ENCODE measurements at places on chromosomes 11 and 22.
A peak's percentile ranks its signal among the peaks of the same experiment; 100 is the strongest.

DNA sequence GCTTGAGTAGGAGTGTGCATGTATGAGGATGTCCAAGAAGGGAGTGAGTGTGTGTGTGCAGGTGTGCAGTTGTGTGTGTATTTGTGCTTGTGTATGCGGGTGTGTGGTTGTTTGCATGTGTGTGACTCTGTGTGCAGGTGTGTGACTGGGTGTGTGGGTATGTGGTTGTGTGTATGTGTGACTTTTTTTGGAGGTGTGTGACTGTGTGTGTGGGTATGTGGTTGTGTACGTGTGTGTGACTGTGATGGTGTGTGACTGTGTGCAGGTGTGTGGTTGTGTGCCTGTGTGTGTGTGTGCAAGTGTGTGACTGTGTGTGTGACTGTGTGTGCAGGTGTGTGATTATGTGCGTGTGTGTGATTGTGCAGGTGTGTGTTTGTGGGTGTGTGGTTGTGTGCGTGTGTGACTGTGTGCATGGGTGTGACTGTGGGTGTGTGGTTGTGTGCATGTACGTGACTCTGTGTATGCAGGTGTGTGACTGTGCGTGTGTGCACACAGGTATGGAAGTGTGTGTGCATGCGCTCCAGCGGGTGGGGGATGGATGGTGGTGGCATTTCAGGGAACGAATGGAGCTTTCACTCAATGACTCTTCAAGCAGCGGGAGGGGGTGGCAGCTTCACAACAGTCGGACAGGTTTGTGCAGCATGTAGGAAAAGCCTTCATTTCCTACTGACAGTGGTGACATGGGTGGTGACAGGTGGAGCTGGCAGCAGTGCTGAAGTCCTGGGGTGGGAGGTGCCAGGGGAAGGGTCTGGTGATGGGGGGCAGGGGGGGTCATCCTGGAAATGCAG is 47.6 kb downstream of the CACNA1I start:
- DNase-seq = no peak

DNA sequence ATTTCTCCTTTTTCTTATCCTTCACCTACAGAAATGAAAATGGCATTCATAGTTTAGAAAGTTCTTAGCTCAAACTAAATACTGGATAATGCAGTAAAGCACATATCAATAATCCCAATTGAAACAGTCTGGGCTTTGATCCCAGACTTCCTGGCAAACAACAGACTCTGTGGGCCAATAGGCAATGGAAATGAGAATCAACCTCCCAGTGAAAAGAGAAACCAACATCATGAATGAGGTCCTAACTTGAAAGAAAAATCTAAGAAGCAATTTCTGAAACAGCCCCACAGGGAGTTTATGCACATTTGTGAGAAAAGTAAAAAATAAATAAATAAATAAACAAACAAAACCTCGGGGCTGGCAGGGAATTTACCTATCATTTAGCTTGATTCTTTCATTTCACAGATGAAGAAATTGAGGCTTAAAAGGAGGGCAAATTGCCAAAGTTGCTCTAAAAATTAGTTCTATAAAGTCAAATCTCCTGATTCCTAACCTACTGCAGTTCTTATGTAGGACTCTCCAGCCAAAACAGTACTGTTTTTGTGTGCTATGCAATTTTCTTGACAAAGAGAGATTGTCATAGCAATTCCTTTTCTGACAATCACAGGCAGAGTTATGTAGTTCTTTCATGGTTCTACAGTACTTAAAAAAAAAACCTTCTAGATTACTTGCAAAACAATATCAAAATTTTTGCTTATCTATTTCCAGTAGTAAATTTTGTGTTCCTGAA is 265.8 kb downstream of the GRM5 start:
- DNase-seq = no peak

DNA sequence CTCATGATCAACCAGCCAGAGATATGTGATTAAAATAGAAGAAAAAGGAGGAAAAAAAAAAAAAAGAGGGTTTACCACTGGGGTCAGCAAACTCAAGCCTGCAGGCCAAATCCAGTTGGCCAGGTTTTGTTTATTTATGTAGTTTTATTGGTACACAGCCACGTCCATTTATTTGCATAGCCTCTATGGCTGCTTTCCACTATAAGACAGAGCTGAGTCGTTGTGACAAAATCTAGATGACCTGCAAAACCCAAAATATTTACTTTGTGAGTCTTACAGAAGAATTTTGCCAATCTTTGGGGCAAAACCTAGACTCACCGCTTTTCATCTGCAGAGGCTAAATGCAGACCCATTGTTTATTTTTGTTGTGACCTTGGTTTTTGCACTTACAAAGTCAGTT is 87.1 kb downstream of the TENM4 start:
- DNase-seq = peak; percentile 9

GRCh38 chr11:25218036-25218435 is 721.2 kb downstream of the LUZP2 start:
- DNase-seq = no peak

DNA sequence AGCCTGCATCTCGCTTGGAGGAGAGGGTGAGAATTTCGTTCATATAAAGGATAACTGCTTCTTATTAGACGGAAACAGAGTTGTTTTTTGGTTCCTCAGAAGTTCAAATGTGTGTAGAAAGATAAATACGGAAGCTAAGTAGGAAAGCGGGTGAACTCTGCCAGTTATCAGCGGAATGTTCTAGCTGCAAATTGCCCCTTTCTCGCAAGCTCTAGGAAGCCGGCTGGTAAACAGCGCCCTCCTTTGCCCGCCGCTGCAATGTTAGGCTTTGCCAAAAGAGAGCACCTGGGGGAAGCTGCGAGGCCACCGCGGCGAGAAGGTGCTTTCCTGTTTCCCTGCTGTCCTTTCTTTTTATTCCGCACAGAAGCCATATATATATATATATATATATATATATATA is 67.0 kb downstream of the IGLL5 start:
- DNase-seq = no peak

GRCh38 chr11:67045314-67045713 is 11.3 kb upstream of the RHOD start:
- peak; percentile 45 for DNase-seq

DNA sequence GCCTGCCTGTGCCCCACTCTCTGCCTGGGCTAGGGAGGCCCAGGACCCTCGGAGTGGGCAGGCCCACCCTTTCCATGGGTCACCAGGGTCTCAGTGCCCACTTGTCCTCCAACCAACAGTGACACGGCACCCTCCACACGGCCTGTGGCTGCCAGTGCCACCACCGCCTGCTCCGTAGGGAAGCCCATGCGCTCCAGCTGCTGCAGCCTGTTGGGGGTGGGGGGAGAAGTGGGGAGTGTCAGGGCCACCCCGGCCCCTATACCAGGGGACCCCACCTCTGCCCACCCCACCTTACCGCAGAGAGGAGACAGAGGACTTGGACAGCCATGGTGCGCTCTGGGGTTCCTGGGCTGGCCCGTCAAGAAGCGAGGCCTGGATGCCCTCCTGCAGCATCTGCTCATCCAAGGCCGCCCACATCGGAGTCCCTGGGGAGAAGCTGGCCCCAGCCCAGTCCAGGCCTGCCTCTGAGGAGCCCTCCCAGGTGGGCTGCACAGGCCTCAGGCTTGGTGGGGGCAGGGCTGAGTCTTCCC is 7.7 kb downstream of the RHBDD3 start:
- no peak for DNase-seq

DNA sequence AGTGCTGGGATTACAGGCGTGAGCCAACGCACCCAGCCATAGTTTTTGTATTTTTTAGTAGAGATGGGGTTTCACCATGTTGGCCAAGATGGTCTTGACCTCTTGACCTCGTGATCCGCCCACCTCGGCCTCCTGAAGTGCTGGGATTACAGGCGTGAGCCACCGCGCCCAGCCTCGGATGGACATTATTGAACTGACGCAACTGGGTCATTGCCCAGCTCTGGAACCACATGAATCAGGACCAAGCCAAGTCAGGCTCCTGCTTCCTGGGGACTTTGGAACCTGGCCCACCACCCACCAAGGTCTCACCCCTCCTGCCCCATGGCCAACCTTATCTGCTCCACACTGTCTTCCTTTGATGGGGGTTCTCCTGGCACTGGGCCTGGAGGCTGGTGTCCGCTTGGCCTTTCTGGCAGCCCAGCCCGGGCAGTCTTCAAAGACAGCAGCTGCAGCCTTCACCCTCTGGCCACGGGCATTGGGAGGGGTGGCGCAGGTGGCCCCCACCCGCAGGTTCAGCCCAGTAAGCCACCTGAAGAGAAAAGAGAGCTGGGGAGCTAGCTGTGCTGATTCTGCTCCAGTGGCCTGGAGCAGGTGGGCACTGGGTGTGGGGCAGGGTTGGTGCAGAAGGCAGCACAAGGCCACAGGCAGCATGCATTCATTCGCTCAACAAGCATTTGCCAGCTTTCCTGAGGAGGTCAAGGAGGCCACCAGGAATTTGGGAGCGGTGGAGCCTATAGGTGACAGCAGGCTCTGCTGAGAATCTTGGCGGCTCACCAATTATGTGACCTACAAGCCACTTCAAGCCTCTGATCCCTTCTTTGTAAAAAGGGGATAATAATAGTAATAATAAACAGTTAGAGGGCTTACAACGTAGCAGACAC is 5.7 kb downstream of the CHADL start:
- DNase-seq = no peak

- no peak for DNase-seq
Observed at GRCh38 chr11:96112192-96113128, 188.6 kb upstream of the MTMR2 start.

GRCh38 chr22:40243891-40244290 is 66.2 kb downstream of the TNRC6B start:
- no peak for DNase-seq

GRCh38 chr22:49213731-49214352 is 613.8 kb downstream of the BRD1 start:
- no peak for DNase-seq

- DNase-seq = no peak
Observed at GRCh38 chr11:19216021-19216420, 14.2 kb upstream of the CSRP3 start.

DNA sequence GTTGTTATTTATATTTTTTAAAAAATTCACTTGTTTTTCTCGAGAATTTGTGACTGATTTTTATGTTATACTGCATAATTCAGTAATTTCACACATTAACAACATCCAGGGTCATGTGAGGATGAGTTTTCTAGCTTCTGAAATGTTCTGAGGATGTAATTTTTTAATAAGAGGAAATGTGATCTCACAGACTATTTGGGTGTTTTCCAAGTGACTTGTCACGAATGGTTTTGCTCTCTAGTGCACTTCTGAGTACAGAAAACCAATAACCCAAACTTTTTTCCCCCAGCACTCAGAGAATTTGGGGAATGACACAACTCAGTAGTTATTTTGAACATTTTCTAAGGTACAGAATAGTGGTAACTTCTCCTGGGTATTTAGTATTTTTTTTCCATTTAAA is 821.1 kb upstream of the ARHGAP42 start:
- DNase-seq = no peak

Data from BJ (cell line).